ENCODE measurements at places on chromosomes 2 and 18.
A peak's percentile ranks its signal among the peaks of the same experiment; 100 is the strongest.

- DNase-seq: peak; percentile 92
Observed at GRCh38 chr18:54260396-54261072, 8.8 kb upstream of the POLI start.

- no peak for DNase-seq
Observed at GRCh38 chr2:46576875-46577274, 97.5 kb downstream of the TMEM247 start.

- no peak for DNase-seq
Observed at GRCh38 chr2:10550206-10551001, 102.3 kb upstream of the ODC1 start.

- peak; percentile 52 for DNase-seq
Observed at GRCh38 chr2:11234309-11234708, 79.0 kb downstream of the SLC66A3 start.

DNA sequence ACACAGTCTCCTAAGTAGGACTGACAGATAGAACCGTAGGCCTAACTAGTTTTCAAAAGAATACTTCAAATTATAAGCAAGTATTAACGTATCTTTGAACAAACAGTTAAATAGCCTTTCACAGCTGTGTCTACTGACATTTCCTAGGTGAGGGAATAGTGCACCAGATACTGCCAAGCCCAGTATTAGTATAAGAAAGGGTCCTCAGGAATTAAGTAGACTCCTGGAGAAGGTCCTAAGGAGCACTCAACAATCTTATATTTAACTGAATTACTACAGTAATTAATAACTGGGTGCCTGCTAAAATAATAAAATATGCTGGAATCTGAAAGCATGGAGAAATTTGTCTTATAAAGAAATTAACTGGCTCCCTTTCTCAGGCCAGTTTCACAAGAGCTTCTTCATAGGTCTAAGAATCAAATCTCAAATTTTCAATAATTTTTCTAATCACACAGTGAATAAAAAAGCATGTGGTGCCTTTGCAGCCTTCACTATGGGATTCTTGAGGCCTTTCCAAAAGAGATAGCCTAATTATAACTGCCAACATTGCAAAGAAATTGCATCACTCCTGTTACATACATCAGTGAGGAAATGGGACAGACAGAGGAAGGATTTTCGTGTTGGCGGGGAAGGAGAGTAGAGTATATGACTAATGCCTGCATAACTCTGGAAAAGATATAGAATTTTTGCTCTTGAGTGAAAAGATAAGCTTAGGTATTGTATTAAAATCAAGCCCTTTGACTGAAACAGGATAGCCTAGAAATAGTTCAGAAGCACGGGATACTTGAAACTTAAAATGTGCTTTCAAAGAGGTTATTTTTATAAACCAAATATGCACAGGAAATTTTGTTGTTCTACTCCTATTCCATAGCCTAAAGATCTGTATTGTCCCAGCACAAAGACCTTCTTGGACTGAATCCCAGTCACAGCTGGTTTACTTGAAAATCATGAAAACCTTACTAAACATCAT lies 228.6 kb upstream of the STK17B start:
- peak; percentile 88 for DNase-seq

GRCh38 chr2:173884025-173884802 lies 81.0 kb downstream of the SP3 start:
- DNase-seq: peak; percentile 30

DNA sequence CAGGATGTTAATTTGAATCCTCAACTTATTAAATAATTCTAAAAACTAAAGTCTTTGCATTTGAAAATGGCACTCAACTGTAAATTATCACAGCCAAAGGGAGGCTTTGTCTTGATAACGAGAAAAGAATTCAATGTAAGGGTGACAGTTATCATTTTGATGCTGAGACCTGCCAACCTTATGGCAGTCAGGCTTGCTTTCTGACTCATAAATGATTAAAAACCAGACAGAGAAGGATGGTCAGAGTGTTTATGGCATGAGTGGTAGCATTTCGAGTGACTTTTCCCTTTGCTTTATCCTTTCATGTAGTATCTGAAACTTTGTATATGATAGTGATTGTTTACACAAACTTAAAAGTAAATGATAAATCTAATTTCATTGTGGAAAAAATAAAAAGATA lies 53.9 kb upstream of the EPC2 start:
- no peak for DNase-seq

GRCh38 chr2:173513107-173513727 lies 158.5 kb downstream of the CDCA7 start:
- DNase-seq: no peak

- DNase-seq: no peak
Observed at GRCh38 chr2:10165861-10166675, 43.5 kb downstream of the RRM2 start.

- no peak for DNase-seq
Observed at GRCh38 chr2:44119878-44120277, 48.8 kb upstream of the PPM1B start.

DNA sequence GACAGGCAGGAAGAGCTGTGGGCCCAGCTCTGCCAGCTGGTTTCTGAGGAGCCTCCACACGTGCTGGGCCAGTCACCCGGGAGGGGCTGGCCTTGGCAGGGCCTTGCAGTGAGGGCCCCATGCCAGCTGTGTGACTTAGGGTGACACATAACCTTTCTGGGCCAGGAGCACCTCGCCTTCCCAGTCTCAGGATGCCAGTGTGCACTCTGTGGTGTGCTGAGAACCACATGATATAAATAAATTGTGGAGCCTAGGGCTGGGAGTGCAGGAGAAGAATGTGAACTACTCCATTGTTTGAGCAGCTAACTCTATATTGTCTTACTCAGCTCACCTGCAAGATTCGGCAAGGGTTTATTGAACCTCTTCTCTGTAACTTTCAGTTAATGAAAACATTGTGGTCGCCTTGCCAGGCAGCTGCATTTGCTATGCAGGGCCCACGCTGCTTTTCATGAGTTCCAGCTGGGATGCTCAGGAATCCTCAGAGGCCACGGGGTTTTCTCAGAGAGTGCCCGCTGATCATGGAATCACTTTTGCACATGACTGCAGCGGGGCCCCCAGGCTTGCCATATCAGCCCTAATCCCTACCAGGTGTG lies 222.3 kb downstream of the SH3RF3 start:
- no peak for DNase-seq

- DNase-seq: no peak
Observed at GRCh38 chr2:99936065-99936464, 206.3 kb downstream of the AFF3 start.

DNA sequence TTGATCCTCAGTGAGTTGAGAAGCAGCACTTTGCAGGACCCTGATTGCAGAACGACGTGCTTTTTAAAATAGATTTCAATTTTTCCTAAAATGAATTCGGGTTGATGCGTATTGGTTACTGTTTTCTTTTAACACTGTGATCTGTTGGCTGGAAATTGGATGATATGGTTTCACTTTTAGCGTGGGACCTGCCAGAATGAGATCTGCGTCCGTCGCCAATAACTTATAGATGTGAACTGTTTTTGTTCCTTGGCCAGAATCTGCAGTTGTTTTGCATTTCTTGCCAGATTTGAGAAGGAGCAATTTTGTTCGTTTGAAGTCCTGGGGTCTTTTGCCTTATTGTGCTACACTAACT lies 703 bp downstream of the UGGT1 start:
- peak; percentile 36 for DNase-seq

- no peak for DNase-seq
Observed at GRCh38 chr2:15050483-15050882, 418.0 kb downstream of the LRATD1 start.

DNA sequence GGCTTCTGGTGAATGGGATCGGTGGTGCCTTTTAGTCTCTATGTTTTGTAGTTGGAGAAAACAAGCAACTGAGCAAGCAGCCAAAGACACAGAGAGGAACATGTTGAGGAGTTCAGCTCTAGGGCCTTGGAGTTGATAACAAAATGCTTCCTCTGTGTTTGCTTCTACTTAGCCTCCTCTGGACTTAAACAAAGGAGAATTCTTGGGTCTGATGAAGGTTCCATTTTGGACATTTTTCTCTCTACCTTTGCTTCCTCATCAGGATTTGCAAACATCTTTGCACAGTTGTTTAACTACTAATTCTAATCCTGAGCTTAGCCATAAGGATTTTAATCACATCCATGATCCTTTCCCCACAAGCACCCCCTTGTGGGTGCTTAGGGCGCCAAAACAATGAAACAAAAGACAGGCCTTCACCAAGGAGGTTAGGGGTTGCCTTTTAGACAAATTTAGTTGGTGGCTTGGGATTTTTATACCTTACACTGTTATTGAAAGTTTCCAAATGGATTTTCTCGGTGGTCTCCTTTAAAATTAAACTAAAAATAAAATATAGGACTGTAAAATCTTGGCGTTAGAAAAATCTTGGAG lies 148.5 kb upstream of the SATB2 start:
- no peak for DNase-seq

- no peak for DNase-seq
Observed at GRCh38 chr2:109295781-109296117, 166.7 kb downstream of the SH3RF3 start.

- no peak for DNase-seq
Observed at GRCh38 chr2:156003780-156004179, 328.7 kb downstream of the NR4A2 start.

GRCh38 chr18:59021500-59021899 lies 118.2 kb upstream of the SEC11C start:
- DNase-seq: no peak

GRCh38 chr2:37923308-37924055 lies 1.6 kb upstream of the RMDN2 start:
- no peak for DNase-seq

- DNase-seq: no peak
Observed at GRCh38 chr2:241531161-241531722, 22.9 kb upstream of the STK25 start.

GRCh38 chr2:133843551-133843950 lies 275.3 kb upstream of the NCKAP5 start:
- no peak for DNase-seq

DNA sequence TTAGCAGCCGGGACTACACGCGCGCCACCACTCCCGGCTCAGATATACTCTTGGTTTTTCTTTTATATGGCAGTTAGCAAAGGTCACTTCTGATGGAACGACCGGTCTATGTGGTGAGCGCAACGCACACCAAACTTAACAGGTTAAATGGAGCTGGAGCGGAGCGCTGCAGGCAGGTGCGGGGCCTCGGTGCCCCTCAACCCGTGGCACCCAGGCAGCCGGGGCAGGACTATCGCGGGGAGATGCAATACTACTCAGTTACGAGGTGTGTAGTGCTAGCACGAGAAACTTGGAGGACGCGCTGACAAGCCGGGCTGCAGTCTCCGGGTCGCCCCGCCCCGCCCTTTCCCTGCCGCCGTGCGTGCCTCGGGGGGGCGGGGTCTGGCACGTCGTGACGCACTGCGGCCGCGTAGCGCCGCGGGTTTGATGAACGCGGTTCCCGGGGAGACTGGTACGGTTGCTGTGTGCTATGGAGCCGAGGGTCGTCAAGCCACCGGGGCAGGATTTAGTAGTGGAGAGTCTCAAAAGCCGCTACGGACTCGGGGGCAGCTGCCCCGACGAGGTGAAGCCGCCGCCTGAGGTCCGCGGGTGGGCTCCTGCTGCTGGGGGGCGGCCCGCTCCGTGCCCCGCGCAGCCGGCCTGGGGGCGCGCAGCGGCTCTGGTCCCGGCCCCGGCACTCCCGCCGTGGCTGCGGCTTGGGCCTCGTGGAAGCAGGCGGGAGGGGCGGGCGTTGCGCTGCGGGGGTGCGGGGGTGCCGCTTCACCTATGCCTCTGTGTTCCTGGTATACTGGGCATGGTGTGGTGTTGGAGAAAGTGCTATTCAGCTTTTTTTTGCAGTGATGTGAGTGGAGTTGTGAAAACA lies at the start of gene CCDC138:
CCDC138 (plus strand) TSS at position 418 of the 862 bp plus-strand sequence; CDS start at position 470, 52 bp downstream.
- DNase-seq: peak; percentile 85

GRCh38 chr2:109497911-109498870 lies 115.6 kb downstream of the SEPTIN10 start:
- DNase-seq: no peak

DNA sequence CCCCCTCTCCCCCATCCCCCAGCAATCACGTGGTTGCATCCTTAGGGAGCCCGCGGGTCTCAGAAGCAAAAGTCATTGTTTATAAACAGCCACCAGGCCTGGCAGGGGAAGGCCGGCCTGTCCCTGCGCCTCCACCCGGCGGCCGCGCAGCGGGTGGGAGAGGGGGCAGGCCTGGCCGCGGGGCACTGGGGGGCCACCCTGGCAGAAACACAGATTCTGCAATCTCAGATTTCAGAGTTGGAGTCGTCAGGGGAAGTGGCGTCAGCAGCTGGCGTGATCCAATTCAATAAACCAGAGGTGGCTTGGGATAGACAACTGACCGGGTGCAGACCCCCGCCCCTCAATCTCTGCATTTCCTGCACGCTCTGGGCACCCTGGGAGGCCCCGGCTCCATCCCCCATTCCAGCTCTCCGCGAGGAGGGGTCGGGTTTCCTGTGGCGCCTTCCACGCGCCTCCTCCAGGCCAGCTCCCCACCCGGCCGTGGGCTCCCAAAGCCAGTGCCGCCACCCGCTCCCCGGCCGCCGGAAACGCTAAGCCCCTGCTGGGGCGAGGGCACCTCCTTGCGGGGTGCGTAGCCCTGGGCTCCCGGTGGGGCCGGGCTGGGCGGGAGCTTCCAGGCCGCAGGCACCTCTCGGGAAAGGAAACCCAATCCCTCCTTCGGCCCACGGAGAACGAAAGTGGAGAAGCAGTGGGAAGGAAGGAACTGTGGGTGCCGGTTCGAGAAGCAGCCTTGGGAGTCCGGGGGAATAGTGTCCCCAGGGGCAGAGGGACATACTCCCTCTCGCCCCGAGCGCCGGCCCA lies 1.1 kb downstream of the BIN1 start:
- no peak for DNase-seq

GRCh38 chr2:112839407-112840067 lies 3.0 kb upstream of the IL1B start:
- DNase-seq: peak; percentile 99

DNA sequence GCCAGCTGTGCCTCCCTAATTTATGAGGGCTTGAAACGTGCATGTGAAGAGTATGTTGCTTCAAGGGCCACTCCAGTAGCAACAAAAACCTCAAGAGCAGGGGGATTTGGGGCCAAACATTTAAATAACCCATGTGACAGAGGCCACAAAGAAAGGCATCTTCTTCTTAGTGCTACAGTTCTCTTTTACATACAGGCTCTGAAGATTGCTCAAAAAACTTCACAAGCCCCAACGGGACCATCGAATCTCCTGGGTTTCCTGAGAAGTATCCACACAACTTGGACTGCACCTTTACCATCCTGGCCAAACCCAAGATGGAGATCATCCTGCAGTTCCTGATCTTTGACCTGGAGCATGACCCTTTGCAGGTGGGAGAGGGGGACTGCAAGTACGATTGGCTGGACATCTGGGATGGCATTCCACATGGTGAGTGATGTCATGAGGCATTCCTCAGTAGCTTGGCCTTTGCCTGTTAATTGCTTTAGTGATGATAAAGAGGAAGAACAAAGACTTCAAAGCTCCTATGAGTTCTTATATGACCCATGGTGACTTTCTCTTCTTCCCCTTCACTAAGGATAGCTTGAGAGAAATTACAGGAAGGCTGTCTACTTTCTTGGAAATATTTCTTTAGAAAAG lies 40.1 kb downstream of the NRP2 start:
- DNase-seq: no peak

DNA sequence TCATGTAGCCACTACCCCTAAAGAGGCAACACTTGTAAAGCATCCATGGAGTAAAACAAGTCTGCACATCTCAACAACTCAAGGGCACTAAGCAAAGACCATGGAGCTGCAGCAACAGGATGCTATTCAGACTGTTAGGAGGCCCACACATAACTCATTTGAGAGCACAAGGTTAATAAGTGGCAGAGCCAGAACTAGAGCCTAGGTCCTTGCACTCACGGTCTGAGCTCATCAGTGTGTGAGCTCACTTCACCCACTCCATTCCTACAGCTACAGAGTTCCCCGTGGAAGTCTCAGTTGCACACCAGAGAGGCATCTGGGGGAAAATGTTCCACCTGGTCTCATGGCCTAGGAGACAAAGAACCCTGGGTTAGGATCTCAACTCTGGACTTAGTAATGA lies 35.0 kb downstream of the TTC32 start:
- peak; percentile 25 for DNase-seq

Data from inflammatory macrophage treated with lipopolysaccharide for 1 hour (primary cell).